Testis (tissue), 5 donors: ENCODE measurements at places on chromosomes 4 and X. TPM values are rescaled to one million over a fixed set of nuclear protein-coding genes. Genes with fewer than 3 reads are reported as not detected.

GRCh38 chr4:70488748-70489147 is 16.8 kb downstream of the MUC7 start:
- no peak overlapping the region for H3K4me3 ChIP-seq
- H3K36me3 ChIP-seq = no peaks in the 10 kb centered on the region
- DNase-seq = no peak
- no peak overlapping the region for H3K27ac ChIP-seq
- no peaks in the 10 kb centered on the region for H3K27me3 ChIP-seq

DNA sequence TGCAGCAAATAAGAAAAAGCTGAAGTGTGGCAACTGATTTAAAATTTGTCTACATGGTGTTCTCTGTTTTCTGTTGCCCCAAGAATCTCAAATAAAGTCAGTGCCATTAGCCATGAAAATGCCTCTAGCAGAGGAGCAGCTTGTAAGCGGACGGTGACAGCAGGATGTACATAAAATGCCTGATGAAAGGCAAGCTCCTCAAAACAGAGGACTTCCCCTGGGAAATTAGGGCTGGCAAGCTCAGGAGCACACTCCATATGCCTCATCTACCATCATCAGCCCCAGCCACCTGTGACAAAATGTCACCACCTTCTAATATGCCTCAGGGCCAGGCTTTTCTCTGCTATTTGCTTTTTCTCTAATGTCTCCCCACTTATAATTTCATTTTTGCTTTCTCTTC is 54.5 kb downstream of the ASB9 start:
- H3K36me3 ChIP-seq = no peaks in the 10 kb centered on the region
- no peak for DNase-seq
- no peaks in the 10 kb centered on the region for H3K4me1 ChIP-seq
- no peak overlapping the region for H3K27ac ChIP-seq
- H3K4me3 ChIP-seq = no peak overlapping the region

Gene TGIF2LX
- total RNA-seq = 16.1 TPM

DNA sequence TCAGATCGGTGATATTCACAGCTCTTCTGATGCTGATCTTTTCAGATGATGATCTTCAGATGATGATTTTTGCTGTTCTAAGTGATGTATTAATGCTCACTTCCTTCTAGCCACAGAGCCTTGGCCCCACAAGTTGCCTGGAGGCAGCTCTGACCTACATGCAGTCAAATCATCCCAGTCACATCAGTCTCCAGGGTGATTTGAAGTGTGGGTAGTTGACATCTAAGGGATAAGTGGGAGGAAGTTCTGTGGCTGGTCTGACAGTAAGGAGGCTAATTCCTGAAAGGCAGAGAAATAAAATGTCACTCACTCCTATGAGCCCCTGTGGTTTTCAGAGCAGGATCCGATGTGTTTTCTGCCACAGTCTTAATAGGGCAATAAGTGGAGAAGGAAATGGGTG is 79.8 kb upstream of the RPL34 start:
- H3K27ac ChIP-seq = no peak overlapping the region
- H3K4me3 ChIP-seq = no peak overlapping the region

Gene TBC1D9
- total RNA-seq = 9.8 TPM

Gene MUC7
- not detected for total RNA-seq

GRCh38 chr4:107751670-107752069 is 31.6 kb upstream of the PAPSS1 start:
- DNase-seq = no peak
- H3K36me3 ChIP-seq = no peaks in the 10 kb centered on the region
- H3K4me3 ChIP-seq = no peak overlapping the region
- no peak overlapping the region for H3K27ac ChIP-seq
- no peaks in the 10 kb centered on the region for H3K4me1 ChIP-seq

DNA sequence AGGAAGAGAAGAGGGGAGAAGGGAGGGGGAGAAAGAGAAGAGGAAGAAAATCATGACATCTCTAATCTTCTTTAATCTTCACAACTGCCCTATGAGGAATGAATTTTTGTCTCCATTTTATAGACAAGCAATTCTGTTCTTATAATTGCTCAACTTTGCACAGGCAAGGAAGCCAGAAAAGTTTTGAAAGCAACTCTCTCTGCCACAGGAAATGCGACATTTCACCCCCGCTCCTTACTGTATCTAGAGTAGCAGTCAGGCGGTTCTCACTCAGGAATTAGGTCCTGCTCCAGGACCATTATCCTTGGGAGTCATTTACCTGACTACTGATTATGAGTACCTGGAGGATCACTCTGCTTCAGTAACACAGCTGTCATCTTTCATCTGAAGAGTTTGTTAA is 69.2 kb upstream of the FAM9A start:
- DNase-seq = no peak
- H3K4me1 ChIP-seq = no peaks in the 10 kb centered on the region
- no peak overlapping the region for H3K4me3 ChIP-seq
- no peak overlapping the region for H3K27ac ChIP-seq
- H3K36me3 ChIP-seq = no peaks in the 10 kb centered on the region

Gene F8
- 25.0 TPM for total RNA-seq

Gene GYG2
- 2.4 TPM for total RNA-seq

Gene RAP1GDS1
- total RNA-seq = 34.2 TPM

DNA sequence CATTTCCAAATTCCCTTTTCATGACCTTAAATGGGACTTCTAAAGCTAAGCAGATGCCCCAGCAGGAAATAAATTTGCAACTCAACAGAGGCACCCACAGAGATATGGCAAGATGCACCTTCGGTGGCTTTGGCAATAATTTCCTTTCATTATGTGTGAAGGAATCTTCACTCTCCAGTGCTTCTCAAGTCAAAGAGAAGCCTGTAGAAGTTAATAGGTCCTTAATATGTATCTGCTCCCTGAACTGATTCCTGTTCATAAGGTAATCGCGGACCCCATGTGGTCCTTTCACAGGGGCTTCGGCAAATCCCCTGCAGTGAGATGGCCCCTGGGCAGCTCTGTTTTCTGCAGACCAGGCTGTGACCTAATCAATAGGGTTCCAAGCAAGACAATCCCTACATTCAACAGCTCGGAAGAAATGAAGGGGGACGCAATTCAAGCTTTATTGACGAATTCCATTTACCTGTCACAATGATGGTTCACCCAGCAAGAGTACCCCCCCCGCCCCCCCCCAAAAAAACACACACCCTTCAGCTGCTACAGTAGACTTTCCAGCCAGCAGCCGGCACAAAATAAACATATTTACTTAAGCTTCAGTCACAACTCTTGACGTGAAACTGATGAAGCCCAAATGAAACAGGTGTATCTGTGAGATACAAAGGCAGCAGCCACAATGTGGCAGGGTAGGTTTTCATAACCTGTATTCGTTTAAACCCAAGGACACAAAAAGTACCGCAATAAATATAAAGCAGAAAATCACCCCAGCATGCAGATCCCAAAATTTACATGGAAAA is 35.3 kb downstream of the FAT1 start:
- no peak overlapping the region for H3K4me3 ChIP-seq
- H3K36me3 ChIP-seq = no peaks in the 10 kb centered on the region
- H3K27ac ChIP-seq = no peak overlapping the region
- H3K27me3 ChIP-seq = no peaks in the 10 kb centered on the region
- peaks cover 9% of the 10 kb centered on the region for H3K4me1 ChIP-seq
